ENCODE measurements at places on chromosomes 16 and 17.

DNA sequence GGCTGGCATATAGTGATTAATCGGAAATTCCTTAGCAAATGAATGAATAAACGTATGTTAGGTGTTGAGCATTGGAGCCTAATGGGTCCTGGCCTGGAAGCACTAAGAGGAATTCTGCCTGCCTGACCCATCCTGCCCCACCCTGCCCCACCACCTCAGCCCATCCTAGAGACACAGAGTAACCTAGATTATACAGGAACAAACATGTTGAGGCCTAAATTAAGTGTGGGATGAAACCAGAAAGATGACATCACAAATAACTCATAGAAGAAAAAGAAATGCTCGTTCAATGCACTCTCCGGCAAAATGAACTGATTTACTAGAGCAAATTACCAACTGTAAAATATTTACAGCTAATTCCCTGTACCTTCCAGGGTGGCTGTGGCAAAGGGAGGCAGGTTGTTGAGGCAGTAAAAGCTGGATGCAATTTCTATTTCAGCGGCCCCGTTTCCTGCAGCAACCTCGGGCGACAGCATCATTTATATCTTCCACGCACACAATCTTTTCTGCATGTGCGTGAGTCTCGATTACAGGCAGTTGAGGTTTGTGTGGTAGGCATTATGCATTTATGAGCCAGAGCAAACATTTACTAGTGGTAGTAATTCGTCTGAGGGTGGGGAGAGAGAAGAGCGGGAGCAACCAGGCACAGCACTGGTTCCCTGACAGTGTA is 417.2 kb downstream of the HS3ST4 start:
- no peak for DNase-seq

- DNase-seq: no peak
These were observed 66.4 kb downstream of the SCNN1B start for GRCh38 chr16:23368469-23368868.

GRCh38 chr17:80099291-80100034 is 1.9 kb upstream of the GAA start:
- no peak for DNase-seq

GRCh38 chr16:1343428-1344242 is 8.0 kb downstream of the TSR3 start:
- DNase-seq: no peak

GRCh38 chr16:10103700-10104099 is 78.5 kb downstream of the GRIN2A start:
- DNase-seq: no peak

DNA sequence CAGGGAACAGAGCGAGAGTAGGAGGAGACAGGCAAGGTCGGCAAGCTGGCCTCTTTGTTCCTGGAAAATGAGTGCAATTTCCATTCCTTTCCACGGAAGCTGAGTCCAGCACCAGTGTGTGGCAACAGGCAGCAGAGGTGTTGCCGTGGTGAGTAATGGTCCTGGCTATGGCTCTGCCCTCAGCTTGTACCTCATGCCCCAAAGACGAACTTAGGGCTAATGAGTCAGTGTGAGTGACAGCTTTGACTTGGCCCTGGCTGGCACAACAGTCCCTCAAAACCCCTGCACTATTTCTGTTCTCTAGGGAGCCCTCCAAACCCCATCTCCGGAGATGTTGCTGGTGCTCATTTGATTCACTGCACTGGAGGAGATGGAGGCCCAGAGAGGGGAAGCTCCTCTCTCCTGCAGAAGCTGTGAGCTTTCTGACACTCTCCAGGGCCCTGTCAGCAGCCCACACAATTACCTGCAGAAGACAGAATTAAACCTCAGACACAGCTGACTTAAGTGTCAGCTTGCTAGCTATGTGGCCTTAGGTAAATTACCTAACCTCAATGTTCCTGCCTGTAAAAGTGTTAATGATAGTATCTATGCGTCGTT is 129.9 kb downstream of the TMEM132E start:
- DNase-seq: no peak

GRCh38 chr16:83732536-83732935 is 75.2 kb upstream of the HSBP1 start:
- DNase-seq: no peak

DNA sequence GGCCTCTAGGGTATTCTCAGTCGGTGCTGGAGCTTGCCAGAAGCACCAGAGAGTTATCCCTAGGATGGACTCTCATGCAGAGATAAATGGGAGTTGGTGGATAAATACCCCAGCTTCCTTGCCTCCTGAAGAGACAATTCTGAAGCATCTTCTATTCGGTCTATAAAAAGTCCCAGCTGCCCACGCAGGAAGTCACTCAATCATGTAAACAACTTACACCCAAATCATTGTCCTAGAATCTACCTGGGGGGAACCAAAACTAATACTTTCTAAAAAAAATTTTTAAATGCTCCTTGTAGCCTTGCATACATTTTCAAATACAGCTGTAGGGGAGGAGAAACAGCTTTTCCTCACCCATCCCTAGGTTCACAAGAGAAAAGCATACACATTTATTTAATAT is 66.6 kb upstream of the ELAC2 start:
- no peak for DNase-seq

GRCh38 chr16:30430428-30430970 is 669 bp upstream of the DCTPP1 start:
- DNase-seq: no peak

GRCh38 chr17:20979792-20980083 is 63.1 kb downstream of the USP22 start:
- DNase-seq: no peak

DNA sequence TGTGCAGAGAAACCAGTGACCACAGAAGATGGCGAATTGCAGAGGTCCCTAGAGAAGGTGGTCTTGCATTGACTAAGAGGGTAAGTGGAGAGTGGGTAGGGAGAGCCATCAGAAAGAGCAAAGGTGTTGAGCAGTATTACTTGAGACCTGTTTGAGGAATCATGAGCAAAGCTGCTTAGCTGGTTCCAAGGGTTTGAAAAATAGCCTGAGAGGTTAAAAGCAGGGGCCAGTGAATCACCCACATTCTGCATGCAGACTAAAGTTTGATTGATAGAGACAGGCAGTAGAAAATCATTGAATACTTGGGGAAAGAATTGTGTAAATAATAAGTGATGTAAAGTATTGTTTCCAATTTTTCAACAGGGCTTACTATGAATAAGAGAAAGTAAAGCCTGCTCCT is 34.0 kb upstream of the KCNJ16 start:
- no peak for DNase-seq

- no peak for DNase-seq
These were observed 331 bp upstream of the ZNF287 start for GRCh38 chr17:16569358-16569712.

DNA sequence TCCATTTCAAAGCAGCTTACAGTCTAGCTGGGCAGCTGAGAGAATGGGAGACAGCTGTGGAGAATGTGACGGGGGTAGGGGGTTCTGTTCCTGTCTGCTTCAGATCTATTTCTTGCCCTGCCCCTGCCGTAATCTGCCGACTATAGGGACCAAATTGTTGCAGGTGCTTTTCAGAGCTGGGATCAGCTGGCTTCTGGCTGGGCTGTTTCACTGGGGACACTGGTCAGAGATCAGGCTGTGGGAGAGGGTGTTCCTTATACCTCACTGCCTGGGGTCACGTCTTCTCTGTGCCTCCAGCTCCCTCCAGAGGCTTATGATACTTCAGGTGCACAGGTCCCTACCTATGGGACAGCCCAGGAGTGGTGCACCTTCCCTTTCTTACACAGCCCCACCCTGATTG is 514.9 kb upstream of the GOT2 start:
- no peak for DNase-seq

GRCh38 chr17:3475251-3475685 is 529 bp upstream of the ASPA start:
- DNase-seq: no peak

DNA sequence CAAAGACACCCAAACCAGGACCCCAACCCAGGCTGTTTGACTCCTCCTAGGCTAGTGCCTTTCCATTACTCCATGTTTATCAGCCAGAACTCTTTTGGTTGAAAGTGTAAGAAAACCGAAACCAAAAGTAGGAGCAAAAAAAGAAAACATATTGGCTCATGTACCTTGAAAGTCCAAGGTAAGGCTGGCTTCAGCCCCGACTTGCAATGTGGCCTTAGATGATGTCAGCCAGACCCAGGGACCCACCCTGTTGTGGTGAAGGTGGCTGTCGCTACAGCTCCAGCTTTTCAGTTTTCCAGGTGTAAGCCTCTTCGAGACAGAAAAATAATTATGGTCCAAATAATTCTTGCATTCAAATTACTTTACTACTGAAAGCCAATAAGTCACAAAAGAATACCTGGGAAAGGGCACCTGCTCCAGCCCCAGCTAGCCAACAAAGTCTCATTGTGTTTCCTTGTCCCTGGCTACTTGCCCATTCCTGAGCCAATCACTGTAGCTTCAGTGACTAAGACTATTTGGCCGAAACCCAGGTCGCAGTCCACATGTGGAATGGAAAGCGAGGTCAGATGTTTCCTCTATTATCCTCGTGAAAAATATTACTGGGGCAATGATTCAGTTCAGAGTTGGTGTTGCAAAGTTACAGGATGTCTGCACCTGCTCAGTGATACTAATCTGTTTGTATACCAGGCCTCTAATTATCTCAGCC is 20.7 kb downstream of the DNAH9 start:
- DNase-seq: no peak

- DNase-seq: peak; percentile 6
These were observed 26.2 kb downstream of the TEKT5 start for GRCh38 chr16:10668322-10669045.

- DNase-seq: peak; percentile 7
These were observed 10.0 kb downstream of the HS3ST6 start for GRCh38 chr16:1908184-1908583.

DNA sequence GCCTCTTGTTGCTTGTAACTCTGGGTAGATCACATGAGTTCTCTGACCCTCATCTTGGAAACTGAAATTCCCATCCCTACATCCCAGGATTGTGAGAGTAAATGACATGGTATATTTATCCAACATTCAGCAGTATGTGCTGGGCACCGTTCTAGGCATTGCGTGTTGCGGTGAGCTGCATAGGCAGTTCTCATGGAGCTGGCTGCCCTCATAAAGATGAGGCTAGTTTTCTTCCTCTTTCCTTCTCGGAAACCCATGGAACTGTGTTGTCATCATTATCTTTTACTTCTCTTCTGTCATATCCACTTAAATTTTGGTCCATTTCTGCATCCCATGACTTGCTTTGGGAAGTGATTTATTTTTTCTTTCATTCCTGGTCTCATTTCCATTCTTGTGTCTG is 17.2 kb downstream of the CMIP start:
- no peak for DNase-seq

DNA sequence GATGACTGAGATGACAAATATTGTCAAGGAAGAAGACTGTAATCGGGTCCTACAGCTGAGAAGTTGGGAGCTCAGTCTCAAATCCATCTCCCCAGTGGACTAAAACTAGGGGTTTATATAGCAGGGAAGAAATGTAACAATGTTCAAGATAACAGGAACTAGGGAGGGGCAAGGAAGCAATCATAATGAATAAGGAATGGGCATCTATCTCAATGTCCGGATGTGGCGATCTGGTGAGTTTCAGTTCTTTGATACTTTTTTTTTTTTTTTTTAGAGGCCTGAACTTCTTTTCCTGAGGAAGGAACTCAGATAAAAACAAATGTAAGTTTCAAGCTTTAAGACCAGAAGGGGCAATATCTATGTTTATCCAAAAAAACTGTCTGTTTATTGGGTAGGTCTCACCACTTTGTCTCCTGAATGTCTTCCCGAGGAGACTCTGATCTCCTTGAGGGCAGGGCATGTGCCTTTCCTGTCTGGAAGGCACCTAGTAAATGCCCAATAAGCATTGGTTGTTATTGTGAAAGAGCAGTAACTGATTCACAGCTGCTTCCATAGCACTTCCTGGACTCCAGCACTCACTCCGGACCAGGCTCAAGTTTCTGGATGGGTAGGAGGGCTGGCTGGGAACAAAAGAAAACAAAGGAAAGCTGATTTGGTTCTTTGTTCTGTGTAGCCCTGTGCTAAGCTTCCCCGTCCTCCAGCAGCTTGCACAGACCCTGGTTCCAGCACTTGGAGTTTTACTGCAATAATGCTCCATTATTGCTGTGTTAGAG is 51.9 kb downstream of the MEOX1 start:
- DNase-seq: no peak

GRCh38 chr16:74568961-74569631 is 37.8 kb downstream of the GLG1 start:
- DNase-seq: peak; percentile 30

- DNase-seq: no peak
These were observed 443.0 kb downstream of the WWOX start for GRCh38 chr16:78542419-78542818.

DNA sequence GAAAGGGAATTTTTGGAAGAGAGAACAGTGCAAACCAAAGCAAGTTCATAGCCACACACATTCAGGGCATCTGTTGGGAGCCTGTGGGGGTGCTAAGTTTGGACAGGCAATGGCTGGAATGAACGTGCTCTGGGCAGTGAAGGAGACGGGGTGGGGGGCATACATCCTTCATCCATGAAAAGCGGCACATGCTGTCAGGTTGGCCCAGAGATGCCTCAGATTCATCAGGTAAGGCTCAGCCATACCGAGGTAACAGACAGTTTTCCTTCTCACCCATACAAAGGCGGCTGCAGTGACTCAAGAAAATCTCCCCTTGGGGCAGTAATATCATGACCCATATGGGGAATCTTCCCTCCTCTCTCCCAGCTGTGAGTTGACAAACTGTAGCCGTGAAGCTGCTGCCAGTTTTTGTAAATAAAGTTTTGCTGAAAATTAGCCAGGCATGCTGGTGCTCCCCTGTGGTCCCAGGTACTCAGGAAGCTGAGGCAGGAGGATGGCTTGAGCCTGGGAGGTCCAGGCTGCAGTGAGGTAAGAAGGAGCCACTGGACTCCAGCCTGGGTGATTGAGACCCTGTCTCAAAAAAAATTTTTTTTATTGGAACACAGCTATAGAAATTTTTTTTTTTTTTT is 9.2 kb upstream of the UBALD2 start:
- no peak for DNase-seq

- no peak for DNase-seq
These were observed 310.0 kb downstream of the SOX9 start for GRCh38 chr17:72430611-72431432.

GRCh38 chr17:50541716-50542688 is 5.0 kb upstream of the SPATA20 start:
- DNase-seq: peak; percentile 77

- DNase-seq: no peak
These were observed 74.1 kb downstream of the COG7 start for GRCh38 chr16:23378921-23379320.

GRCh38 chr17:76528528-76529223 is 8.8 kb downstream of the CYGB start:
- DNase-seq: no peak

- DNase-seq: no peak
These were observed 63.5 kb downstream of the PRKCA start for GRCh38 chr17:66365903-66366302.

GRCh38 chr16:66205287-66206231 is 160.9 kb upstream of the CDH5 start:
- peak; percentile 46 for DNase-seq

- no peak for DNase-seq
These were observed 278 bp downstream of the ITGB4 start for GRCh38 chr17:75721463-75722011.

DNA sequence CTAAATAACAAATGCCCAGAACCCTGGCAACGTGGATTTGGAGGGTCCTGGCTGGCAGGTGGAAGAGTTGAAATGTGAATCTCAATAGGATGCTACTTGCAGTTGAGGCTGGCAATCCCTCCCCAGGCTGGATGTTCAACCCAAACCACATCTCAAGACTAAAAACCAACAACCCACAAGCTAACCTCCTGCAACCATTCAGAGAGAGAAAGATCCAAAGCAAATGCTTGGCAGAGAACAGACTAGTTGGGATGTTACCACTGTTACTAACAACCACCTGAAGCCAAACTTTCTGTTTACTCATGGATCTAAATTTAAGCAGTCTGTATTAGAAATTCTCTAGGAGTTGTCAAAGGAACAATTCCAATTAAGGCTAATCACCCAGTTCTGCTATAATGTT is 27.9 kb downstream of the SMG6 start:
- DNase-seq: no peak

Data from fibroblast of skin of right quadriceps (primary cell).